T-helper 9 cell (primary cell): ENCODE measurements at places on chromosomes 1 and 21.

- DNase-seq: no peak
Observed at GRCh38 chr1:160137216-160137862, 14.1 kb upstream of the ATP1A4 start.

DNA sequence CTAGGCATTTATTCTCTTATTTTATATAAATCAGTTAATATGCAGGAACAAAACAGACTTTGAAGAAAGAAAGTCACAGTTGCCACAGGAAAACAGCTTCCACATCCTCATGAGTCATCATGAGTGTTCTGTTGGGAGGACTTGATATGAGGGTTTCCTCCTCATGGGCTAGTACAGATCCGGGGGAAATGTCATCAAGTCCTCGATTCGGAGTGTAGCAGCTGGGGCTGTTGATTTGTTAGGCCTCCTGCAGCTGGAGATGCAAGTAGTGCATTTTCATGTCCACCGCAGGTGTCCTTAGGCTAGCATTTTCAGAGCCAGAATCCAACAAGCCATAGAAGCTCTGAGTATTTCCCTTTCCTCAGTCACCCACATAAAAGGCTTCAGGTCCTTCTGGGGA, 36.7 kb downstream of the ADAM30 start:
- DNase-seq: no peak

- DNase-seq: no peak
Observed at GRCh38 chr1:203227371-203228083, 1.9 kb downstream of the CHIT1 start.

DNA sequence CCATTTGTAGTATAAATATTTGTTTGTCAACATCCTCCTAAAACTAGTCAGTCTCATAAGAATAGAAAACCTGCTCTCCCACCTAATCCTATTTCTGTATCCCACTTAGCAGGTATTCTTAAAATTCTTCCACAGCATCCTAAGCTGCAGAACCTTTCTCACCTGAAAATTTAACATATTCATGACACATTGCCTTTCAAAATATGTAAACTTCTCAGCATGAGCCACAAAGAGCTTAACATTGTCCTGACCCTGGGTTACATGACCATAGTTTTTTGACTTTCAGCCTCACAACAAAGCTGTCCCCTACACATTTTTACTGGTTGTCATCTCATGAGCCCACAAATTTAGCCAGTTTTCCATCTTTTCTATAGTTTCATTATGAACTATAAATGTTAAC, 712.1 kb downstream of the LTN1 start:
- DNase-seq: no peak

DNA sequence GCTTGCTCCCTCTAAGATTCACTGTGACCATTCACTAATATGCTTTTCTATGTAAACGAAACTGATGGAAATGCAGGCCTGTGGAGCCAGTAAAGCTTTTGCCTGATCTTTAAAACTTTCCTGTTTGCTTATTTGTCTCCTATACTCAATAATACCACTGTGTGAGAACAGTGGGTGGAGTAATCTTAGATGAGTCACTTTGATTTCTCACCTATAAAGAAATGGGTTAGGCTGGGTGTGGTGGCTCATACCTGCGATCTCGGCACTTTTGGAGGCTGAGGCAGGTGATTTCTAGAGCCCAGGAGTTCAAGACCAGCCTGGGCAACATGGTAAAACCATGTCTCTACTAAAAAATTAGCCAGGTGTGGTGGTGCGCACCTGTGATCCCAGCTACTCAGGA, 70.8 kb downstream of the RWDD3 start:
- no peak for DNase-seq

- no peak for DNase-seq
Observed at GRCh38 chr1:65440322-65440900, 19.9 kb downstream of the LEPR start.

DNA sequence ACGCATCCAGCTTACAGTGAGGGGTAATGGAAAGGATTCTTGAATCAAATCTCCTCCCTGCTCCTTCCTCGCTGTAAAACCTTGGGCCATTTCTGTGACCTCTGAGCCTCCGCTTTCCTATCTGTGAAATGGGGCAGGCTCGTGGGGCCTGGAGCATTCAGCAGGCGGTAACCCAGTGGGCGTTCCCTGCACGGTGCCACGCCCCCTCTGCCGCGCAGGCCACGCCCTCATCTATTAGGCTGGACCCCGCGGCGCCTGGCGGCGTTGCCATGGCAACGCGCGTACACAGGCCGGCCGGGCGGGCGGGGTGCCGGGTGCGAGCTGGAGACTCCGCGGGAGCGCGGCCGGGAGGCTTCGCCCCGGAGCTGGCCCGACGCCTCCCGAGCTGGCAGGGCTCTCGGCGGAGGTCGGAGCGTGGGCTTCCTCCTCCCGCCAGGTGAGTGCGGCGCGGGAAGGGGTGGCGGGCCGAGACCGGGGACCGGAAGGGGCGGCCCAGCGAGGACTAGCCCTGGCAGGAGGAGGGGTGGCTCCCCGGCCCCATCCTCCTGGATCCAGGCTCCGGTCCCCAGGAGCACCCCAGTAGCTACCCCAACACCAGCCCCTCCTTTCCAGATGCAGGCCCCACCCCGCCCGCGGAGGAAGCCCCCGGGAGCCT, at the start of gene FHAD1:
Gene FHAD1 (plus strand): TSS at position 264 of the 655 bp plus-strand sequence. CDS start 4,562 bp downstream, outside the sequence.
- peak; percentile 18 for DNase-seq

- DNase-seq: no peak
Observed at GRCh38 chr1:7535016-7535415, 236.1 kb upstream of the VAMP3 start.

DNA sequence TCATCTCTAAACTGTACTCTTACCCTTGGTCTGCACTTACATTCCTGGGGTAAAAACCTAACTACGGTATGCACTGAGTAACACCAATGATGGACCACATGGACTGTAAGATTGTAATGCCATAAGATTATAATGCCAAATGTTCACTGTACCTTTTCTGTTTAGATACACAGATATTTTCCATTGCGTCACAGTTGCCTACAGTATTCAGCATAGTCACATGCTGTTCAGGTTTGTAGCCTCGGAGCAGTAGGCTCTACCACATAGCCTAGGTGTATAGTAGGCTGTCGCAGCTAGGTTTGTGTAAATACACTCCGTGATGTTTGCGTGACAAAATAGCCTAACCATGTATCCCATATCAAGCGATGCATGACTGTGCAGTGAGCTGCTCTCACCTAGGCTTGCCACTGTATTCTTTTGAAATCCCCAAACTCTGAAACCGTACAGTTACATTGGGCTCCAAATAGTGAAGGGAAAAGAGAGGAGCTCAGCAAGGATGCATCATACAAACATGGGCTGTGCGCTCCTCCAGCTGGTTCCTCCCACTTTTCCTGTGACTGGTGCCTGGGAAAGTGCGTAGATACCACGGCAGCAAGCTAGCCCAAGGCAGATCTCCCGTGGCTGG, 35.2 kb downstream of the CFAP57 start:
- DNase-seq: no peak

- DNase-seq: no peak
Observed at GRCh38 chr1:43705334-43705733, 2.0 kb upstream of the ST3GAL3 start.

DNA sequence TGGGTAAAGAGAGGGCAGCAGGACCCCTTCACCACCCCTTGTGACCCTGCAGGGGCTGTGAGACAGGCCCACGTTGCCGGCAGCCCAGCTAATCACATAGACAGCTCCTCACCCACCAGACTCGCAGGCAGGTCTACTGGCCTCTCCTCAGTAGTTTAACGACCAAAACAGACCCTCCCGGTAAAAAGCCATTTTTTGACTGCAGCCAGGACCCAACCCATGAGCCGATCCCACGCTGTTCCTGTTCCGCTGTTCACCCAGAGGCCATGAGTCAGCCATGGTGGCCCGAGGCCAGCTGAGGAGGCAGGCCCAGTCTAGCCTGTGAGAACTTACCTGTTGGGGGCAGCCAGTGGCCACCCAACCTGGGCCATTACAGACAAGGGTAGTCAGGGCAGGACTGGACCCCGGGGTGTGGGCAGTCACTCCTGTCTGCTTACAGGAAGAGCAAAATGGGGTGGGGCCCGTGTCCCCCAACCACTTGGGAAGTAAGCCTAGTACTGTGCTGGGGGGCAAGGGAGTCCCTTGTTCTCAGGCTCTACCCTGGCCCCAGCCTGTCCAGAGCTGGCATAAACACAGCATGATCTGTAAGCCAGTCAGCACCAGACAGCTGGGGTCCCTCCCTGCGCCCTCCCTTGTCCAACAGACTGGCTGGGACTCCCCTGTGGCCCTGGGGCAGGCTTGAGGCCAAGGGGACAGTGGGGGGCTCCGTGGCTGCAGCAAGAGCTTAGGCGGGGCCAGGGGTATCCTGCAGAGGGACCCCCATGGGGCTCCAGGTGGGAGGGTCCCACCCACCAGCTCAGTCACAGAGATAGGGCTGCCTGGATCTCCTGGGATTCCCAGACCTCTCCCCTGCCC, 61.9 kb downstream of the WNT9A start:
- DNase-seq: no peak

DNA sequence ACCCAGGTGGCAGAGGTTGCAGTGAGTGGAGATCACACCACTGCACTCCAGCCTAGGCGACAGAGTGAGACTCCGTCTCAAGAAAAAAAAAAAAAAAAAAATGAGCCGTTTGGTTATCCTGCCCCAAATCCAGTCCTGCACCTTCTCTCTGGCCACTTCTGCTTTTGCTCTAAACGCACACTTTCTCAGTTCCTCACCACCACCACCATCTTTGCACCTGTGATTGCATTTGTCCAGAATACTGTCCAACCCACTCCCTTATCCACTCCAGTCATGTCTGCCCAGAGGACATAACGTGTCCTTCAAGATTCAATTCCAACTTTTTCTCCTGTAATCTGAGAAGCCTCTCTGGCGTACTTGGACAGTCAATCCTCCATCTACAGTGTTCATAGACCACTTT, 2.2 kb upstream of the NEK2 start:
- no peak for DNase-seq

GRCh38 chr1:152525080-152525641, 10.9 kb downstream of the CRCT1 start:
- no peak for DNase-seq

DNA sequence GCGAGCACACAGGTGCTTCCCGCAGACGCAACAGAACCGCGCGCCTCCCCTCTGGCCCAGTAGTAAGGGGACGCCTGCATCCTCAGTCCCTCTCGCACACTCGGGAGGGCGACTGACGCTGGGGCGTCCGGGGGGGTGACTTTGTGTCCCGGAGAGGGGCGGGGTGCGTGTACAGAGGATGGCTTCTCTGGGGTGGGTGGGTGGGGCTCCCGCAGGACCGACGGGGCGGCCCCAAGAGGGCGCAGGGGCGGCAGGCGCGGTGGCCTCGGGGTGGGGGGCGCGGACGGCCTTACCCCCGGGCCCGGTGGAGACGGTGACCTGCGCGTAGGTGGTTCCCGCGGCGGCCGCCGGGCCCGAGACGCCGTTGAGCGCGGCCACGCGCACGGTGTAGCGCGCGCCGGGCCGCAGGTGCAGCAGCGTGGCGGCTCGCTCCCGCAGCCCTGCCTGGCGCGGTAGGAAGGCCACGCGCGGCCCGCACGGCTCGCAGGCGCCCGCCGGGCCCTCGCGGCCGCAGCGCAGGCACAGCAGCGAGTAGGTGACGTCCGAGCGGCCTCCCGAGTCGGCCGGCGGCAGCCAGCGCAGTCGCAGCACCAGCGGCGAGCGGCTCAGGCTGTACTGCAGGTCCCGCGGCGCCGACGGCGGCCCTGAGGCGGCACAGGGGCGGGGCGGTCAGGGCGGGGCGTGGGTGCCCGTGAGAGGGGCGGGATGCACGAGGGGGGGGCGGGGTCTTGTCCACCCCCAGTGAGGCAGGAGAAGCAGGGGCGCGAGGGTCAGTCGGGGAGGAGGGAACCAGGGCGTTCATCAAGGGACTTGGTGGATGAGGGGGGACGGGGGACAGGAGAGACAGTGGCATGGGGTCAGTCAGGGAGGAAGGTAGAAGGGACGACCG, 12.1 kb downstream of the EPHA10 start:
- DNase-seq: no peak

DNA sequence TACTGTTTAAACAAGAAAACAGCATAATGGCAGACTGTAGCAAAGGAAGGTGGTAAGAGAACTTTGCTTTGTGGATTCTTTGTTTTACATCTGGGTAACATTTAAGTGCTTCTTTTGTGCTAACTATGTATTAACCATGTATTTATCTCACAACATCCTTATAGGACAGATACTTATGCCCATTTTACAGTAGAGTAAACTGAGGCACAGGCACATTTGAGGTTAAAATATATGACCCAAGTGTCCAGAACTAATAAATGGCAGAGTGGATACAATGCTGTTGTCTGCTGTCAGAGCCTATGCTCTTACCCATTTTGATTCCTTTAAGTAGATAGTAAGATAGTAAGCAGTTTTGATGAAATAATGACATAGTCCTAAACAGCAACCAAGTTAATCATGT, 7.3 kb downstream of the CAPZA1 start:
- DNase-seq: no peak

DNA sequence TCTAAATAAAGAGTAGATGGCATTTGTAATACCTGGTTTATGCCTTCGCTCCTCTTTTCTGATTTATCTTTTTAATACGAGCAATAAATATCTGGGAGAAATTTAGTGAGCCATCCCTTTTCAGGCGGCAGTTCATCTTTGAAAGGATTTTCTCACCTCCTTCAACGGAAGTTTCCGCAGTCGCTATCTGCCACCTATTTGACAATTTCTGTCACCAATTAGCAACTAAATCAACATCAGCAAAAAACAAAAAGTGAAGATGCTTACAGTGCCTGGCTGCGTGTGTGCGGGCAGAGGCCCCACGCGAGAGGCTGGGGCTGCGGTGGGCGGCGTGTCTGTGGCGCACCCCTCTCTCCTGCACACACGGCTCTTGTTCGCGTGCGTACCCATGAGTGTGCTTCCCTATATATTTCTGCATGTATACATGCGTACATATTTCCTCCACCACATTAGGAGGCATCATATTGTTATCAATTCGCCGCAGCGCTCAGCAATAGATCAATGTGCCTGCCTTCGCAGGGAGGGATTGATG, 117.3 kb upstream of the BARHL2 start:
- DNase-seq: no peak

- no peak for DNase-seq
Observed at GRCh38 chr1:3604468-3604974, 6.8 kb downstream of the MEGF6 start.

DNA sequence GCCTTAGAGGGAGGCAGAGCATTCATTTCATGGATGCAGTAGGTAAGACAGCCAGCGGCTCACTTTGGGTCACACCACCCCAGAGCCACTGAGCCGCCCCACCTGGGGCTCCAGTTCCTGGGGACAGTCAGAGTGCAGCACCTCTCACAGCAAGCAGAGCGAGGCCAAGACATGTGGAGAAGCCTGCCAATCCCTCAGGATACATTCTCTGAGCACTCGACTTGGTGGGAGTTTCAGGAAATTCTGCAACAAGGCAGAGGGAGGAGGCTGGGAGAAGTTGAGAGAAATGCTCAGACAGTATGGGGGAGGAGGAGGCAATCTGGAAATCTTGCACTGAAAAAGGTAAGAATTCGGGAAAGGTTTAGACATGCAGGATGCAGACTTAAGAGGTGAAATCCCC, 60.8 kb upstream of the WLS start:
- no peak for DNase-seq

GRCh38 chr21:44628707-44629391, 2.0 kb downstream of the KRTAP10-9 start:
- no peak for DNase-seq

GRCh38 chr1:103120981-103121380, 12.7 kb upstream of the COL11A1 start:
- no peak for DNase-seq

GRCh38 chr1:177315261-177315660, 144.5 kb downstream of the BRINP2 start:
- no peak for DNase-seq

GRCh38 chr1:200963076-200963475, 60.4 kb downstream of the KIF21B start:
- DNase-seq: no peak
